ENCODE measurements at places on chromosomes 5 and 9.

- no peak for DNase-seq
Measured at GRCh38 chr5:7372399-7372798, 23.5 kb upstream of the ADCY2 start.

DNA sequence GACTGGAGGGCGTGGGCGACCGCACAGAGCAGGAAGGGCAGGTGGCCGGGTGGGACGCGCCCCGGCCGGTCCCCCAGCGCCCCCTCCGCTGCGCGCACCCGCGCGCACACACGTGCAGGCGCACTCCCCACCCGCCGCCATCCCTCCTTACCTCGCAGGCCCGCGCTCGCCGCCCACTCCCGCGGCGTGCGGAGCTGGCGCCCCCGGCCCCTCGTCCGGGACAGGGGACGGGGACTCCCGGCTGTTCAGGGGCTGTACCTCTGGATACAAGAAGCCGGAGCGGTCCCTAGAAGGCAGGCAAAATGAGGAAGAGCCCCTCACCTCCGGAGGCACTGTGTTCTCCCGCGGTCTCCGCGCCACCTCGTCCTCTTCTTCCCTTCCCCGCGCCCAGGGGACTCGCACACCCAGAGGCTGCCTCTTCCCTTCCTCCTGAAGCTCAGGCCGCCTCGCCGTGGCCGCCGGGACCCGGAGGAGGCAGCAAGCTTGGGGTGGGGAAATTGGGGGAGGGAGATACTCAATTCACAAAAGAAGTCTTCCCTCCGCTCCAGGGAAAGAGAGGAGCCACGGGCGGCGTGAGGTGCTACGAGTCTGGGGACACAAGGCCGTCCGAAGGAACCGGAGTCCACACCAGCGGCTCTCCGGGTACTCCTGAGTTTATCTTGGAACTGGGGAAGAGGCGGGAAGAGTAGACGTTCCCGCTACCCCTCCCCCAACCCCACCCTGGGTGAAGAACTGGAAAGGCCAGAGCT lies 1.4 kb upstream of the GABRB2 start:
- no peak for DNase-seq

DNA sequence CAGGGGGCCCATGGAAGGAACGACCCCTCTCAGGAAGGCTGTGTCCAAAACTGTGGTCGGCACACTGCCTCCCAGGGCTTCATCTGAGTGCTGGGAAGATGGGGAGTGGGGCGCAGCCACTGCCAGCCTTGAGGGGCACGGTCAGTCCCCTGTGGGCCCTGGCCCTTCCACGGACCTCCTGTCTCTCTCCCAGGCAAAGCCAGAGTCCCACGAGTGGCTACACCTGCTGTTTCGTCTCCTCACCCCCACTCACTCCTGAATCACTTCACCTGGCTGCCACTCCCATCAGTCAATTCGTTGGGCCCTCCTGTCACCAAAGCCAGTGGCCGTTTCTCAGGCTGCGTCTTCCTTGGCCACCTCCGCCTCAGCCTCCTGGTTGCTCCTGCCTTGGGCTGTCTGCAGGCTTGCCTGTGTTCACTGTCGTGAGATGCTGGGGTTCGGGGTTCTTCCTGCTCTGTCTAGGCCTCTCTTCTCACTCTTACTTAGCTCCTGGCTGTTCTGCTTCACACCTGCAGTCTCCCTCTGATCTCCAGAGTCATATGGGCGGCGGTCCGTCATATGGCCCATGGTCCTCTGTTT lies 58.8 kb upstream of the RNF130 start:
- no peak for DNase-seq

- no peak for DNase-seq
Measured at GRCh38 chr5:133108481-133108921, 56.7 kb downstream of the HSPA4 start.

DNA sequence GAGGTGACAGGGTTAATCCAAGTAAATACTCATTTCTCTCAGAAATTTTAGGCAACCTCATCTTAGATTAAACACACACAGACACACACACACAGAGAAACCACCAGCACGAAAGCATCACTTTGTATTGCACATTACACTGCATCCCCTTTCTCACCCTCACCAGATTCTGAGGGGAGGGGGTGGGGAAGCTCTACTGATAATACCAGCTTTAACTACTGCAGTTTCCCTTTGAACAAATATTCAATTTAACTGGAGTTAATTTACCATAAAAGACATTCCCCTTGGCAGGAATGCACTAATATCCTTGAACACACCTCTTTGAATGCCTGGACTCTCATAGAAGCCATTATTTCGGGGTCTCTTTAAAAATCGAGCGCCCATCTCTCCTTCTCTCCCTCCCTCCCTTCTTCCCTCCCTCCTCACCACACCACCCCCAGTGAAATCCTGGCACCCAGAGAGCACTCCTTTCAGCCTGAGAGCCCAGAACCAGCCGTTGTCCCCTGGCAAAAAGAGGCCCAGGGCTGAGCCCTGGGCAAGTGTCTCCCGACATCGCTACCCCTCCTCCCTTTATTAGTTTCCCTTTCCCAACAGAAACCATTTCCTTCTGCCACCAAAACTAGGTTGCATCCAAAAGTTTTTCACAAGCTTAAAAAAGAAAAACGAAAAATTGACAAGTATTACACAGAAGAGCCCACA lies 2.8 kb upstream of the NFIB start:
- no peak for DNase-seq

DNA sequence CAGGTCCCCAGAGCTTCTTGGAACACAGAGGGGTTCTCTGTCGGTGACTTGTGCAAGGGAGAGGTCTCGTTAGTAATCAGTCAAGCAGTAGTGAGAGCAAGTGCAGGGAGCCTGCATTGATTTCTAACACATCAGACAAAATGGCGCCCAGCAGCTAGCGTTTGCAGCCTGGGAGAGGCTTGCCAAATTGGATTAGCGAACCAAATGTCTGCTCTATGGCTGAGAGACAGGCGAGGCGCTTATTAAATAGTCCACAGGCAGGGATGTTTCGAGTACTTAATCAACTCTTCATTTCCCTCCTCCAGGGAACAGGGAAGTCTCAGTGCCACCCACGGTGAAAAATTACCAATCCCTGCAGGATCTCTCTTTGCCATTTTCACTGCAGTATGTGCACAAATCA lies 131.4 kb upstream of the SHB start:
- DNase-seq = no peak

DNA sequence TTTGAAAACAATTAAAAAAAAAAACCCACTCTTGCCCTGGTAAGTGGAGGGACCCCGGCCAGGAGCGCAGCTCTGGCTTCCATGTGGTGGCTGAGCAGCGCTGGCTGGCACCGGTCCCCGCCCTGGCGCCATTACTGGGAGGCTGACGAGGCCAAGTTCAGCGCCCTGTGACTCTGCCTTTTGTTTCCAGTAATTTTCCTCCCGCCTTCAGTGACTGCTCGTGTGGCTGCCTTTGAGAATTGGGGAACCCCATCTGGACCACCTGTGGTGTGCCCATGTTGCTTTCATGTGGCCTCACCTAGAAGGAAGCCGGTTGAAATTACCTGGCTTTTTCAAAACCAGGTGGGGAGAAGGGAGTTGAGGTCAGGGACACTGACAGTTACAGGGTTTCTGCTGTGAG lies 136.1 kb downstream of the GAPVD1 start:
- no peak for DNase-seq

DNA sequence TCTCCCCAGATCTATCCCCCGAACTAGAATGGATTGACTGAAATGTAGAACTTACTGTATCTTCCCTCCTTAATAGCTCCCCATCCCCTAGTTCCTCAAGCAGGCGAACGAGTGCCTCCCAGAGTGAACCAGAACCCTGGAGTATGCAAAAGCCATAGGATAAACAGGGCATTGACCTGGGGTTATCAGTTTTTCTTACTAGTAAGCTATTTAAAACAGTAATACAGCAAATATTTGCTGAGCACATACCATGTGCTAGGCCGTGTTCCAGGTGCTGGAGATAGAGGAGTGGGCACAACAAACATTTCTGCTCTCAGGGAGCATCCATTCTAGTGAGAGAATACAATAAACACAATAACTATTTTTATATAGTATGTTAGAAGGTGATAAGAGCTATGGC lies 1.8 kb downstream of the SKP2 start:
- DNase-seq = no peak

GRCh38 chr9:74499111-74499601 lies 2.0 kb downstream of the RORB start:
- no peak for DNase-seq

GRCh38 chr5:35826554-35826953 lies 30.1 kb upstream of the IL7R start:
- DNase-seq = no peak

GRCh38 chr5:33807771-33808170 lies 84.0 kb downstream of the ADAMTS12 start:
- no peak for DNase-seq

DNA sequence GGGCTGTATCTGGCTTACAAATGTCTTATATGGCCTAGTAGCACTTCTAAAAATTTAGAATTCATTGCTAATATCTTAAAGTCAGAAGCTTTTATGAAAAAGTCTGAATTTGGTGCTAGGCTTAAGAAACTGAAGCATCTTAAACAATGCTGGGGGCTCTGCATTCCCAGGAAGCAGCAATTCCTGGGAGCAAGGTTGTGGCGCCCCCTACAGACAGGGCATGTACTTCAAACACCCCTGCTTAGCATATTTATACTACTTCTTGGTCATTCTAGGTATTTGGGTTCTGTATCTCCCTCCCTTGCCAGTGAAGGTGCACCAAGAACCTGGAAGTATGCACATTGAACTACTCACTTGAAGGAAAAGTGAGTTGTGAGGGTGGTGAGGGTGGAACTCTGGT lies 64.6 kb upstream of the GRIA1 start:
- no peak for DNase-seq

DNA sequence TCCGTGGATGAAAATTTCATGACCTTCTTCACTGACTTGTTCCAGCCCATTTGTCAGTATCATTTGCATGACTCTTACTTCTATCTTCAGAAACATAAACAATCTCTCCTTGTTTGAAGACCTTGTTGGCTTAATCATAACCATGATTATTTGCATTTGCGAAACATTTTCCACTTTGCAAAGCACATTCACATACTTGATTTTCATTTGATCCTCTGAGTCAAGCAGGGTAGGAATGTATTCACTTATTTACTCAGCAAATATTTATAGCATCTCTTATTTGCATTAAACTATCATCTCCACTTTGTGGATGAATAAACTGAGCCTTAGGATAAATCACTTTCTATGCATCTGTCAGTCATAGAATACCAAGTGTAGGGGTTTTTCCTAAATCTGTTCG lies 343.0 kb upstream of the SGCD start:
- DNase-seq = no peak

- no peak for DNase-seq
Measured at GRCh38 chr5:169161022-169161680, 139.8 kb downstream of the SLIT3 start.

DNA sequence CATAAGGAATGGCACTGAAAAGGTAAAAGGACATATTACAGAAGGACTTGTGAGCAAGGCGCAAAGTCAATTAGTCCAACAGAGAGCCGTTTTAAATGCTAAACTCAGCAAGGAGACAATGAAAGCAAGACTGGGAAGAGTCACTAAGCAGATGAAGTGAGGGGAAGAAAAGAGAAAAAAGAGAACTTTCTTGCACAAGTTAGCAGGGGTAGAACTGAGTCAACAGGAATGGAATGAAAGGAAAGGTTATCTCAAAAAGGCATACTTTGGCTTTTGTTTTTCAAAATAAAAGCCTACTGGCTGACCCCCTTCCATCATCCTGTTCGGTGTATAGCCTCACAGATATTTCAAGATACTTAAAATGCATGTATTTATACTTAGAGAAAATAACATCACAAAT lies 75.0 kb downstream of the NR6A1 start:
- DNase-seq = no peak

DNA sequence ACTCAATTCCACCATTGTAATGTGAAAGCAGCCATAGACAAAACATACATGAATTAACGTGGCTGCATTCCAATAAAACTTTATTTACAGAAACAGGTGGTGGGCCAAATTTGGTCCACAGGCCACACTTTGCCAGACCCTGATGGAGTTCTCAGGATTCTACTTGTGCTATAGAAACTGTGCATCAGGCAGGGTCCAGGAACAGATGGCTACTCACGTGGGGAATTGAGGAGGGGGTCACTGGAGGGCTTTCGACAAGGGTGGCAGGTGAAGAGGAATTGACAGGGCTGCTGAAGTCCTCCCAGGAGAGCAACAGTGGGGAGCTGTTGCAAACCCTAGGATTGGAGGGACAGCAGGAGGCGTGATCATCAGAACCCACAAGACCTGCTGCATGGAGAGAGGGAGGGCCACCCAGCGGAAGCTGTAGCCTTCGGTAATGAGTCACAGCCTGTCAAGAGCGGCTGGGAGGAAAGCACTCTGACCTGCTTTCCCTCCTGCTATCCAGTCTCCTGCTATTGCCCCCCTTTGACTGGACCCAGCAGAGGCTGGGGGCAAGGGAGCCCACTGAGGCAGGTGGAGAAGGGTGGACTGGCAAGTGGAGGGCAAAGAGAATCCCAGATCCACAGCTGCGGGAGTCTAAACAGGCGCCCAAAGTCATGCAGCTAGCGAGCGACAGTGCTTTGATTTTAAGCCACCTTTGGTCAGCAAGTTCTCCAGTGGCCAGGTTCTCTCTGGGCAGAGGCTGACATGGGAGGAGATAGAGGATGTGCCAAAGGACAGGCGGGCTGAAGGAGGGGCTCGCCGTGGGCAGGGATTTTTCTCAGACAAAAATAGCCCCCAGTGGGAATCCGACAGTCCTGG lies 138.3 kb upstream of the SMIM23 start:
- DNase-seq = no peak

- DNase-seq = no peak
Measured at GRCh38 chr5:80195837-80196400, 59.9 kb downstream of the SERINC5 start.

DNA sequence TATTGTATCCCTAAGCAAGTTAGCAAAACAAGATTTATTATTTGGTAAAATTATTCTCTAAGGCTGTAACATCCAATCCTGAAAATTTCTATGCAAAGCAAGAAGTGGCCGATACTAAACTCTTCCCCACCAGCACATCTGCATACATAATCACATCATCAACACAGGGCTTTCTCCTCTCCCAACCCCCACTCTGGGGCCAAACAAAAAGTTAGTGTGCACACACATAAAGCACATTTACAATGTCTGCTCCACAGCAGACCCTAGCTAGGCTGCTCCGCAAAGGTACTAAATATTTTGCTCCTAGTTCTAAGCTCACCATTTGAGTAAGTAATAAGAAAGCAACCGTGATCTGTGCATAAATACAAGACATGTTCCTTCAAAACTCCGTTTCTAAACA lies 3.6 kb downstream of the RNF130 start:
- DNase-seq = no peak

- no peak for DNase-seq
Measured at GRCh38 chr9:28668158-28668557, 1094.9 kb upstream of the C9orf72 start.

DNA sequence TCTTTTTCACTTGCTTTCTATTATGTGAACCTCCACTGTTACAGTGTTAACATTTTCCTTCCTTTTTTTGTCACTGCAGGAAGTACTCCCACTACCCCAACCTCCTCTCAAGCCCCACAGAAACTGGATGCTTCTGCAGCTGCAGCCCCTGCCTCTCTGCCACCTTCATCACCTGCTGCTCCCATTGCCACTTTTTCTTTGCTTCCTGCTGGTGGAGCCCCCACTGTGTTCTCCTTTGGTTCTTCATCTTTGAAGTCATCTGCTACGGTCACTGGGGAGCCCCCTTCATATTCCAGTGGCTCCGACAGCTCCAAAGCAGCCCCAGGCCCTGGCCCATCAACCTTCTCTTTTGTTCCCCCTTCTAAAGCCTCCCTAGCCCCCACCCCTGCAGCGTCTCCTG lies 18.8 kb downstream of the NUP214 start:
- no peak for DNase-seq

- no peak for DNase-seq
Measured at GRCh38 chr9:123069010-123069481, 35.6 kb downstream of the GPR21 start.

GRCh38 chr9:114224247-114224610 lies 68.9 kb downstream of the COL27A1 start:
- DNase-seq = no peak

- no peak for DNase-seq
Measured at GRCh38 chr5:121086671-121087070, 622.6 kb downstream of the PRR16 start.

All from stimulated activated CD4-positive, alpha-beta T cell treated with anti-CD3 and anti-CD28 coated beads, Interleukin-1b, Interleukin-23, amount 100 ng/mL, for 48 hours (primary cell).